Hematopoietic multipotent progenitor cell treated with erythropoietin and hydrocortisone succinate and interleukin-3 and kit ligand, for 4 days (in vitro differentiated cells): ENCODE measurements at places on chromosomes 7 and 10.

DNA sequence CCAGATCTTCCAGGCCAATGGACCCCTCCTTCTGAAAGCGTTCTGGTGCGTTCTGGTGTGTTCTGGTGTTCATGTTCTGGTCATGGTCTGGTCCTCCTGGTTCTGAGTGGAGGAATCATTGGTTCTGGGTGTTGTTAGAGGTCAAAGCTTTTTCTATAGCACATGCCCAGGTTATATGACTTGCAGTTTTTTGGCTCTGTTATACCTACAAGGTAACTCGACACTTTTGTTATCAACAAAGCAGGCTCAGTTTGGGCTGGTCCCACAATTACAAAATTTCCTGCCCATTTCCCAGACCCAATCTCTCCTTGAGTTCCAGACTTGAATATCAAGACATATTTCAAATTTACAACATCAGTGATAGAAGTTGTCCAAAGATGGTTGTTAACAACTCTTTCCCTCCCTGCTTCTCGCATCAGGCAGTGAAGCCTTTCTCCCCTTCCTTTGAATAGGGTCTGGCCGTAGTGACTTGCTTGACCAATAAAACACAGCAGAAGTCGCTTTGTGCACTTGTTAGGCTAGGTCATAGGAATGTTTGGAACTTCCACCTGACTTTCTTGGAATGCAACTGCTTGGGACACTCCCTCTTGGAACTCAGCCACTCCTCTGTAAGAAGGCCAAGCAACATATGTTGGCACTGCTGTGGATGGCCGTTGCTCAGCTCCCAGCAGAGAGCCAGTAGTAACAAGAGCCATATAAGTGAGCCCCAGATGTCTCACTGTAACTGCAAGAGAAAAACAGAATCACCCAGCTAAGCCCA, 83.1 kb upstream of the STEAP1B start:
- no peak for DNase-seq

- no peak for DNase-seq
Observed at GRCh38 chr10:17010363-17011145, 119.1 kb downstream of the CUBN start.

DNA sequence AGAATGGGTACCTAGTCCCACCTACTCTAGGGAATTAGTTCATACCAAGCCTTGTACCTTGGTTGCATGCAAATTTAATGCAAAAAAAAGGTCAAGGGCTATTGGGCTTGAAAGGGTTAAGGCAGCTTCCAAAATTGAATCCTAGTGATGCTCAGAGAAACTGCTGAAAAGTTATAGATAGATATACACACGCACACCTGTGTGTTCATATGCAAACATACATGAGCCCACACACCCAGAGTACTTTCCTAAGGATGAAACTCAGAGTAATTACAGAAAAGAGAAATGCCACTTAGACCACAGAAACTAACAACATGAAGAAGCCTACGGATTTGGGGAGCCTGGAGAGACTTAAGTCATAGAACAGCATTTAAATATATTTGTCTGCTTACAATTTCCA, 1.5 kb downstream of the SLC25A13 start:
- peak; percentile 10 for DNase-seq

- peak; percentile 69 for DNase-seq
Observed at GRCh38 chr10:59240582-59241183, 64.2 kb downstream of the PHYHIPL start.

DNA sequence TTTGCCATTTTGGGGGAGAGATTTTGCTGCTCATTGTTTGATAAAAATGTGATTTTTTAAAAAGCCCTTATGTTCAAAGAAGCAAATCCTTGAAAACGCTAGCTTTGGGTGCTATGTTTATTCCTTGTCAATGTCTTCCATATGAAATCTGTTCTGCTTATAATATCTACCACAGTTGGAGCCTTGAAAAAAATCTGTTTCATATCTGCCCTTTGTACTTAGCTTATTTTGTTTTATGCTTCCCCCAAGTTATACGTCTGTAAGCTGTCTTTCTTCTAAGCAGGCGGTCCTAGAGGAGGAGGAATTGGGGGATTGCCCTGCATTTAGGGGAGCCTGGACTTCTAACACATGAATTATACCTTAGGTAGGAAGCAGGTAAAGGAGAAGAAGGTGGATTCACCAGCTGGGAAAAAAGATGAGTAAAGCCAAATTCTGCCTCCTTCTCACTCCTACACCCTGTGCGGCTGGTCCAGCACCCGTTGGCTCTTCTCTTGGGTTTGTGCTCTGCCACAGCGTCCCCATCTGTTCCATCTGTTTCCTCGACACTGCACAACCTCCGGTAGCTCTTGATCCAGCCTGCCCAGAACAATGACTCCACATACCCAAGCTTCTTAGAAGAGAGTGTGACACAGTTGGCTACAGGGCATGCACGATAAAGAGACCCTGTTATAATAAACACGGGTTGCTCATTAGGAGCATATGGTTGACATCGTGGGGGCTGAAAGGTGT, 31.9 kb upstream of the NEUROD6 start:
- no peak for DNase-seq

GRCh38 chr7:133815611-133816210, 311.4 kb upstream of the LRGUK start:
- DNase-seq, result no peak

DNA sequence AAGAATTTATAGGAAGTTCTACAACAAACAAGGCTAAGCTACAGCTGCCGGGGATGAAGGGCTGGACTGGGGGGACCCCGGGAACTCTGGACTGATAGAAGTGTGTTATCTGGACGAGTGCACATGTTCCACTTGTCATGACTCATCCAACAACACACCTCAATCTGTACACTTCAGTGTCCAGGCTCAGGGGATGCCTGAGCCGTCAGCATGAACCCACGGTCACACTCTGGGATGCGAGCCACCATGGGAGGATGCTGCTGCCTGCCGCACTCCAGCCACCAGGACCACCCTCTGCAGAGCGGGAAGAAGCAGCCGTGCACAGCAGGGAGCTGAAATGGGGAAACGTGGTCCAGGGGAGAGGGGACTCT, 67.5 kb downstream of the MAD1L1 start:
- DNase-seq, result peak; percentile 35

GRCh38 chr10:119567978-119568377, 25.5 kb upstream of the RGS10 start:
- no peak for DNase-seq

GRCh38 chr7:64685741-64686140, 19.8 kb downstream of the ZNF107 start:
- DNase-seq, result no peak

DNA sequence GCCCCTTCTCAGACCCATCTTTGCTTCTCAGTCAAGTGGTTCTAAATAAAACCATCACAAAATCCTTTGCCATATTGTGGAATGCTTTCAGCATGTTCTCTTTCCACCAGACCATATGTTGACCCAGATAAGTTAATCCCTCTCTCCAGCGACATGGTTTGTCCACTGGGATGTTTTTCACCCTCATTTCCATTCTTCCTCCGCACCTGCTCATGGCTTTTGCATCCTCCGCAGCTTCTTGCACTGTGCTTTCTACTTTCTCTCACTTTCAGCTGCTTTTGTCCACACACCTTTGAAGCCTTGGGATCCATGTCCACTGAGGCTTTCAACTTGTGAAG, 52.3 kb upstream of the WAC start:
- DNase-seq, result no peak

DNA sequence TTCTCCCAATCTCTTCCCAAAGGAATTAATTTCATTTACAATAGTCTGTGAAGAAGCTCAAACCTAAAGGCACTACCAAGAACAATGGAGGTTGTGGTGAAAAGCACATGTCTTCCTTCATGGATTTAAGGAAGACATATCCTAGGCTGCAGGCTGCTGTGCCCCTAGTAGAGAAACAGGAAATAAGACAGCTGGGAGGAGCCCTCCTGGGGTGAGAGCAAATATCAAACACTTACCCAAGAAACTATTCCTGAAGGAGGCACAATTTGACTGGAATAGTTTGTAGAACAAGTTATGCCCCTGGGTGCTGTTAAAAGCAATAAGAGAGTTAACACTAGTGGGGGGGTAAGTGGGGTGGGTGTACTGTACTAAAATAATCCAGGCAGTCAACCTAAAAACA, 30.1 kb downstream of the PDZD8 start:
- no peak for DNase-seq

- no peak for DNase-seq
Observed at GRCh38 chr7:498678-499641, 20.7 kb downstream of the PDGFA start.

DNA sequence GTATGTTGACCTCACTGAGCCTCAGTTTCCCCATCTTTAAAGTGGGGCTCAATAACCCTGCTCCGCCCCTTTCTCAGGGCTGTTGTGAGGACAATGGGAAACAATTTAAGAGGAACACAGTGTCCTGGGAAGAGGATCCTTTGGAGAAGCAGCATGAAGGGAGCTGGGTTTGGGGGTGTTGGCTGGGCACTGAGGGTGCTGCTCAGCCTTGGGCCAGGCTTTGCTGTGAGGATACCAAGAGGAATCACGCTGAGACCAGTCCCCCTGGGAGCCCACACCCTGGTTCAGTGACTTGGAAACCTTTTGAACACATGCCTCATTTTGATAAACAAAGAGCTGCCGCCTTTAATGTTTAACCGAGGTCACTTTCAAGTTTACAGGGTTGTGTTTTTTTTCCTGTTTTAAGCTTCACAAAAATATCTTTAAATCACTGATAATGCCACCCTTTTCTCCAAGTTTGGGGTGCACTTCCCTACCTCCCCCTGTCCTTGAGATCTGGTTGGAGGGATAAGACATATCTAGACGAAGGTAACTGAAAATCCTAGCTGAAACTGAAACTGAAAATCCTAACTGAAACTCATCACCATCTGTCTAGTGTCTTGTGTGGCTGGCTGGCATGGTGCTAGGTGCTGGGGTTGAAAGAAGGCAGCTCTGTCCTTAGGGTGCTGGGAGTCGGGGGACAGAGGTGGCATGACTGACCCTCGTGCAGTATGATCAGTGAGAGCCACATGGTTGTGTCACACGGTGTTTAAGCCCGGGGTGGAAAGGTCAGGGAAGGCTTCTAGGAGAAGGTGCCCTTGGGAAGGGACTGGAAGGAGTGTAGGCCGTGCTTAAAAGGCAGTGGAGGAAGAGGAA, 27.7 kb downstream of the ZNF775 start:
- peak; percentile 71 for DNase-seq

GRCh38 chr10:56880606-56881005, 519.5 kb upstream of the ZWINT start:
- DNase-seq, result no peak

GRCh38 chr7:109967406-109967805, 1123.5 kb upstream of the LRRN3 start:
- DNase-seq, result no peak
